ENCODE measurements at places on chromosomes 12 and 14. TPM values are rescaled to one million over a fixed set of nuclear protein-coding genes. Genes with fewer than 3 reads are reported as not detected.

Gene HCAR3
- total RNA-seq = not detected

Gene RAB35
- total RNA-seq = 38.2 TPM

Gene TROAP
- 0.39 TPM for total RNA-seq

Gene METTL1
- 56.5 TPM for total RNA-seq

Gene ATL1
- 0.64 TPM for total RNA-seq

DNA sequence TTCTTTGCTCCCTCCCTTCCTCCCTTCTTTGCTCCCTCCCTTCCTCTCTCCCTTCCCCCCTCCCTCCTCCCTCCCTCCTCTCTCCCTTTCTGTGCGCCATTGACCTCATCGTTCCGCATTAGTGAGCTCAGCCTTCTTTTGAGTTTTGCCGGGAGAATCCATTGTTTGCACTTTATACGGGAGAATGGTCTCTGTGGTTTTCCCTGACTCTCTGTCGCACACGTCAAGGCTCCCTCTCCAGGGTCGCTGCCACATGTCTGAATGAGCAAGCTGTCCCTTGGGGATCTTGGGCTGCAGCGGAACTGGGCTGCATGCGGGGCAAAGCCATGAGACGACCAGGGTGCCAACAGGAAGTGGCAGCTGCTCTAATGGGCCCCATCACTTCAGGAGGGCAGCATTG is 118.5 kb downstream of the GLT1D1 start:
- DNase-seq = no peak

GRCh38 chr12:22453511-22453910 is 90.8 kb downstream of the C2CD5 start:
- no peak for DNase-seq

DNA sequence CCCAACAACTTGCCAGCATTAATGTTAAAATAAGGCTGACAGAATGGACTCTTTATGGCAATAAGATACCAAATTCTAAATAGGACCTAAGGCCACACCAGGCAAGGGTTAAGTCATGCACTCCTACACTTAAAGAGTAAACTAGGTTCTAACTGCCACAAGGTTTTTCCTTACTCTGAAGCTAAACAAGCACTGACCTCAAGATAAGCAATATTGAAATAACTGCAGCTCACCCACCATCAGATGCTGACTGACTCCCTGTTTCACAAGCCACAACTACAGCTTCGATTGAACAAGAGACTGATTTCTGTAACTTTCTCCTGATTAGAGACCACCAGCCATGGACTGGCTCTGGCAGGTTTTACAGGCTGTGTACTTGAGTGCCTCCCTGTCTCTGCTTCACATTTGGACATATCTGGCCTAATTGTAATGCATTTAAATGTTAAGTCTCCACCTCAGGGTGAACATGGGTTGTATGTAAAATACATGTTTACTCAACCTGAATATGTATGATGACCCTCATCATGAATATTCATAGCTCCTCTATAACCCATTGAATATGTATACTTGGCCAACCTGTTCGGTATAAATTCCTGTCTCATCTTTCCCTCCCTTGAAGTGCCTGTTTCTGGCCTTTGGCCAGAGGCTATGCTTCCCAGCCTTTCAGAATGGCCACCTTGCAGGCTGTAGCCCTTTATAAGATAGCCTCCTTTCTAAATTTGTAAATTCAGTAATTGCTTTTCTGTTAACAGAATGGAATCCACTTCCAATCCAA is 70.5 kb upstream of the DAAM1 start:
- no peak for DNase-seq

DNA sequence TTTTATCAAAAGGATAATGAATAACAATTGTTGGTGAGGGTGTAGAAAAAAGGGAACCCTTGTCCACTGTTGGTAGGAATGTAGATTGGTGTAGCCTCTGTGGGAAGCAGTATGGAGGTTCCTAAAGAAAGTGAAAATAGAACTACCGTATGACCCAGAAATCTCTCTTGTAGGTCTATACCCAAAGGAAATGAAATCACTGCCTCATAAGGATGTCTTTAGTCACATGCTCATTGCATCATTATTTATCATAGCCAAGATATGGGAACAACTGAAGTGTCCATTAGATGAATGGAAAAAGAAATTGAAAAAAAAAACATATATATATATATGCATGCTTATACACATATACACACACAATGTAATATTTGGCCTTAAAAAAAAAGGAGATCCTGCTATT is 158.8 kb upstream of the NPAS3 start:
- no peak for DNase-seq

GRCh38 chr14:77063571-77064171 is 34.4 kb upstream of the CIPC start:
- DNase-seq = no peak

GRCh38 chr12:6049992-6050391 is 74.5 kb downstream of the VWF start:
- DNase-seq = no peak

DNA sequence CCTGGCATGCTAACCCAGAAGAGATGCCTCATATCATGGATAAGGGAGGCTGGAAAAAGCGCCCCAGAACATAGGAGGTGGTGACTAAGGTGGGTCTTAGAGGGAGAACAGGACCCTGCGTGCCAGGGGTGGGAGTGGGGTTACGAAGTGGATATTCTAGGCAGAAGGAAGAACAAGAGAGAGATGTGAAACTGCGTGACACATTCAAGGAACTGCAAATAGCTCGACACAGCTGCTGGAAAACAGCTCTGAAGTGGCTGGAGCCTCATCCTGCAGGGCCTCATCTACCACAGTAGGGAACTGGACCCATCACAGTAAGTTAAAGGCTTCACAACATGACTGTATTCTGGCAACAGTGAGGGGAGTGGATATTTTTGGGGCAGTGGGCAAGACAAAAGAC is 61.1 kb downstream of the RNF34 start:
- no peak for DNase-seq

GRCh38 chr12:131920902-131921840 is 7.9 kb upstream of the PUS1 start:
- DNase-seq = peak; percentile 49

GRCh38 chr14:68935761-68936214 is 43.3 kb downstream of the ACTN1 start:
- no peak for DNase-seq

DNA sequence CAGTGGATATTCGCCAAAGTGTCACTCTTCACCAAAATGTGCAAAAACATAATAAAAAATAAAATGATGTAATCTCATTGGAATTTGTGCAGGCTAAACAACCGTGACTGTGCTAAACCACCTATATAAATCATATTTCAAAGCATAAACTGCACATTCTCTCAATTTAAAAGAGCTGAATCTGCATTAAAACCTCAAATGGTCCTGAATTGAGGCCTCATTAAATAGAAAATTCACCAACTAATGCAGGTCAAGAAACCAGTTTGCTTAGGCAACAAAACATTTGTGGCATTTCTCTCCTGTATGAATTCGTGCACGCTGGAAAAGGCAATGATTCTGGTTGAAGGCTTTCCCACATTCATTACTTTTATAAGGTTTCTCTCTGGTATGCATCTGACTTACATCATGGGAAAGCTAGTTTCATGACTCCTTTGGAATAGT is 80.1 kb upstream of the IFNG-AS1 start:
- DNase-seq = no peak
